ENCODE measurements at places on chromosomes 3 and 15.
A peak's percentile ranks its signal among the peaks of the same experiment; 100 is the strongest.

GRCh38 chr15:100041127-100041828, 300.5 kb downstream of the ADAMTS17 start:
- no peak for DNase-seq

DNA sequence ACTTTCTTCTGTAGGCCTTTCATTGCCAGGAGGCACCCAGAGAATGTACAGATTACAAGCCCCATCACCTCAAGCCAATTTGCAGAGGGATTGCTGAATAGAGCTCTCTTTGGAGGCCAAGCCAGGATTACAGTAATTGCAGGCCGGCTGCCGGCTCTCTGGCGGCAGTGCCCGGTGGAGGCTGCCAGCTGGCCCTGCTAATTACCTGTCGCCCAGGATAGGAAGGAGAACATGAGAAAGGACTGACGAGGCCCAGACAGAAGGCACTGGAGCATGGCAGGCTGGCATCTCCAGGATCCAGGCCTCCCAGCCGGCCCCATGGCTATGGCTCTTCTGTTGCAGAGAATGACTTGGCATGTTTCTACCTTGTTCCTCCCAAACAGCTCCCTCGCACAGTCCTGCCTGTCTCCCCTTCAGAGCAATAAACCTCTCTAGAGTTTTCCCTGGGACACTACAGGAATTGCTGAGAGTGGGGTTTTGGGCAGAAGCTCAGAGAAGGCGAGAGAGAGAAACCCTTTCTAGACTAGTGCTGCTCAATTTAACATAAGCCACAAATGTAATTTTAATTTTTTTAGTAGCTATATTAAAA, 273.6 kb upstream of the PROK2 start:
- no peak for DNase-seq

- no peak for DNase-seq
Observed at GRCh38 chr15:72724028-72724427, 38.0 kb downstream of the BBS4 start.

DNA sequence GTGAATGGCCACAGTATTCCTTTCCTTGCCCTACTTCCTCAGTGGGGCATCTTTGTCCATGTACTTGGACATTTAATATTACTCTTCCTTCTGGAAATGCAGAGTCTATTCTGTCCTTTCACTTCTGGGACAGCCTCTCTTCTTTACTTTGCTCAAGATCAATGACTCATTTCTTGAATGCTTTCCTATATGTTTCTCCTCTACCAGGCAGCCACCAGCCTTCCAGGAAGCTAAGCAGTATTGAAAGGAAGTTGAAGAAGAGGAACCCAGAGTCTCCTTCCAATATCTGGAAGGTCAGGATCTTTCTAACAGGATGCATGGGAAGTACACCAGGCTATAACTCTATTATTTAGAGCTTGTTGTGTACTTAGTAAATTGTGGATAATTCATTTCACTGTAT, 182.8 kb downstream of the CD47 start:
- DNase-seq, result no peak

- DNase-seq, result no peak
Observed at GRCh38 chr3:141058996-141059395, 7.8 kb downstream of the SPSB4 start.

- no peak for DNase-seq
Observed at GRCh38 chr3:177041021-177041729, 156.1 kb downstream of the TBL1XR1 start.

GRCh38 chr3:100348727-100349126, 14.2 kb downstream of the NIT2 start:
- no peak for DNase-seq

GRCh38 chr15:52139599-52140462, 27.3 kb upstream of the BCL2L10 start:
- DNase-seq, result peak; percentile 79

DNA sequence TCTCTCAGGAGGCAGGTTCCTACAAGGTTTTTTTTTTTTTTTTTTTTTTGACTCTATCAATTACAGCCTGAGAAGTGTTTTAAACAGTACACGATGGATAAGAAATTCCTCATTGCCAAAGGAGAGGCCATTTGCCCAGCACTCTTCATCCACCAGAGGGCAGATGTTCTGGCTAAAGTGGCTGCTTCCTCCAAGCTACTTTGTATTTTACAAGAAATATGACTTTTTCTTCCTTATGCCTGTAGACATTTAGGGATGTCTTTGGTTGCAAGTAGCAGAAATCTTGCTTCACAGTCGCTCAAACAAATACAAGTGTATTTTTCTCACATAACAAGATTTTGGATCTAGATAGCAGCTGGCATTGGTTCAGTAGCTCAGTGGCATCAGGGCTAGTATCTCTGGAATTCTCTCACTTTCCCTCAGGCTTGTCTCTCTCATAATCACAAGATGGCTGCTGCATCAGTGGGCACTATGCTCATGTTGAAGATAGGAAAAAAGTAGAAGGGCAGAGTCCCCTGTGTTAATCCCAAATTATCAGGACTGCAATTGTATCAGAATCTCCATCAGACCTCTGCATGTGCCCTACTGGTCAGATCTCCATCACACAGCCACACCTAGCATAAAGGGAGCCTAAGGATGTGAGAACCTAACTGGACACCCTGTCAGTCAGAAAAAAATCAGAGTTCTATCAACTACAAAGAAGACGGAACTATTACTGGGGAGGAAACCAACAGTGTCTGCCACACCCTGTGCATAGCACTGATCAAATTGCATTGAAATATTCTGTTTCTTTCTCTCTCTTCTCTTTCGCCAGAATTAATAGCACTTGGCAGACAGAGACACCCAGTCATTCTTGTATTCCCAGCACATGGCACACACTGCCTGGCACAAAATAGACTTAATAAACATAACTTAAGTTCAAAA, 138.9 kb upstream of the COL8A1 start:
- DNase-seq, result peak; percentile 61

DNA sequence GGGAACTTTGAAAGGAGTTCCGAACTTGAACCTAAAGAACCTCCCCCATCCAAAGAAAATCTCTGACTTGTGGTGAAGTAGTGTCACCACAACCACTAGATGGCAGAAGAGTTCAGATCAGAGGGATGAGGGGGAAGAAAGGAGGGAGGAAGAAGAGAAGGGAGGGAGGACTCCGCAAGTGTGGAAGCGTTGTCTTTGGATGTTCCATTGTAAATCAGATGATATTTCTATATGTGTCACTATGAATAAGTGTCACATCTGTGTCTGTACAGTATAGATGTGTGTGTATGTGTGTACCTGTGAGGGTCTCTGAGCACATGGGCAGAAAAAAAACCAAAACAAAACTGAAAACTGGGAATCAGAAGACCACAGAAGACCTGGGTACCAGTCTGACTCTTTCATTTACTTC, 16.9 kb downstream of the SLC24A1 start:
- DNase-seq, result peak; percentile 87

DNA sequence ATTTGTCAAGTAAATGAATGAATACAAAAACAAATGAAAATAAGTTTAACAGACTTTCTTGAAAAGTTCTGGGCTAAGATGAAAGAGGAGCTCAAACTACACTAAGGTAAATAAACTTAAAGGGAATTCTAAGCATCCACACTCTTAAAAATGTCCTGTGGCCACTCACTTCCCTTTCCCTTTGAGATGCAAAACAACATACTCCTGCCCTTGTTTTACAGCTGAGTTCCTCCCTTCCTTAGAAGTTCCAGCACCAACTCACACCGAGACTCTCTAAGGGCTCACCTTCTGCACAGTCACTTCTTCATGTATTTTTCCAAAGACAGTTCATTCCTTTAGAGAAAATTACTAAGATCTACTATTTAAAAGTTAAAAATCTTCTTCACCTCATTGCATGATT, 123.3 kb upstream of the CMC1 start:
- no peak for DNase-seq

DNA sequence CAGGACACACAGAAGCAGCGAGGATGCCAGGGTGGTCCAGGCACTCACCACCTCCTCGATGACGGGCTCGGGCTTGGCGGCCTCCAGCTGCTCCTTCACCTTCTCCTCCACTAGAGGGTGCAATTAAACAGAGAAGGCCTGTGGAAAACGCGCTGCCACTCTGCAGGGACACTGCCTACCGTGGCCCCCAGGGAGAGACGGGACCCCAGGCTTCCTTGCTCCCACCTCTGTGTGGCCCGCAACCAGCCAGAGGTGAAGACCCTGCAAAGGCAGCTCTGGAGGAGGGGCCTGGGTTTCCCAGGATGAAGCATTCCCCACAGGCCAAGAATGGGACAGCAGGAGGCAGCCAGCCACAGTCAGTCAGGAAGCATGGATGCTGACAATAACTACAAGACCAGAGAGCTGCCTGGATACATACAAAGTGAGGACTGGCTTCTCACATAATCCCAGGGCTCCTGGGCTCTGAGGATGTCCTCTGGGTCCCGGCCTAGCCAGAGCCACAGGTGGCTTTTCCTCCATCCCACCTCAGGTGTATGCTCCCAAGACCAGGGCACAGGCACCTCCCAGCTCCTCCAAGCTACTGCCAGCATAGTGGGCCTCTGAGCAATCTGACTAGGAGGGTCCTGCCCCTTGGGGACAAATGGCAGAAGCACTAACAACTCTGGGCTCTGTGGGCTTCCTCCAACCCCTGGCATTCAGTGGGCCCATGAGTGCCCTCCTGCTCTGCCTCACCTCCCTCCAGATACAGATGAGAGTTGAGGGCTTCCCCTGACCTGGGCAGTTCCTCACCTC, 46.2 kb downstream of the PTH1R start:
- DNase-seq, result peak; percentile 56

GRCh38 chr3:188772886-188773285, 398.9 kb upstream of the TPRG1 start:
- DNase-seq, result no peak

- no peak for DNase-seq
Observed at GRCh38 chr3:152149832-152150231, 118.9 kb upstream of the MBNL1 start.

DNA sequence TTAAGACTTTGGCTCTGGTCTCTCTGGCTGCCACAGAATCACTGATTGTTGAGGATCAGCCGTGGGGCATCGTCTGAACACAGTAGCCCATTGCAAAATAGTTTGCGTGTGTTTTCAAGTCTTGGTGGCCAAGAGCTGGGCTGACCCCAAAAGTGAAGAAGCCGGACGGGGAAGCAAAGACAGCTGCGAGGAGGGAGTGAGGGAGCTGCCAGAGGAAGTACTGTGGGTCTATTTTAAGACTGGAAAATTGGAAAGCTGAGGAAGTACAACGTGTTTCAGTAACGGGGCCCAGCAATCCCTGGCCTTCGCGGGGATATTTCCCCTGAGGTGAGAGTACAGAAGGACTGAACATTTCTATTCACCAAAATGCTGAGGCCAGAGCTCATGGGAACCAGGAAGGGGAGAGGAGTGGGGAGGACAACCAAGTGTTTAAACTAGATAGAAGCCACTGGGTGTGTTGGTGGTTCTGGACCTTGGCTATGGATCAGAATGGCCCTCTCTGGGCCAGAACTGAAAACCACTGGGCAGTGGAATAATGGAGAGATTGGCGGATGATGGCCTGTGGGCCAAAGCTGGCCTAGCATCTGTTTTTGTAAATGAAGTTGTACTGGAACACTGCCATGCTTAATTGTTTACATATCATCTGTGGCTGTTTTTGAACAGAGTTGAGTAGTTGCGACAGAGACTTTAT, 34.1 kb upstream of the LIMD1 start:
- no peak for DNase-seq

DNA sequence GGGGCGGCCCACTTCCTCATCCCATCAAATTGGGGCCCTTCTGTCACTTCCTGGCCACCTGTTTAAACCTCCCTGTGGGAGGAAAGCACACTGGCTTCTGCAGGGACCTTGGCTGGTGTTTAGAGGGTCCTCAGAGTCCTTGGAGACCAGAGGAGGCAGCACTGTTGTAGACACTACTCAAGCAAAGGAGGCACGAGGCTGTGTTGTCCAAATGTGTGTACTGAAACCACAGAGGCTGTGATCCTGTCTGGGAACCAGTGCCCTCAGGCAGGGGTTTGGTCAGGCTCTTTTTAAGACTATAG, 12.4 kb upstream of the SEC13 start:
- DNase-seq, result no peak

DNA sequence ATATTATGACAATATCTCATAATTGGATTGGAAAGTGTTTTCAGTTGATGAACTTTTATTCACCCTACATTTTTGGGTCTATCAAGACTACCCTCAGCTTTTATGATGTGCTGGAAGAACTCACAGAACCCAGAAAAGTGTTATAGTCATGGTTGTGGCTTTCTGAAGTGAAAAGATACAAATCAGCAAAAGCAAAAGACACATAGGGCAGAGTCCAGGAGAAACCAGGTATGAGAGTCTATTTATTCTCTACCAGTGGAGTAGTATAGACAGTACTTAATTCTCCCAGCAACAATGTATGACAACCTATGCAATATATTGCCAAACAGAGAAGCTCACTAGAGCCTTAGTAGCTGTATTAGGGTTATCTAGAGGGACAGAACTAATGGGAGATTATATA, 280.4 kb upstream of the TTC14 start:
- DNase-seq, result no peak

DNA sequence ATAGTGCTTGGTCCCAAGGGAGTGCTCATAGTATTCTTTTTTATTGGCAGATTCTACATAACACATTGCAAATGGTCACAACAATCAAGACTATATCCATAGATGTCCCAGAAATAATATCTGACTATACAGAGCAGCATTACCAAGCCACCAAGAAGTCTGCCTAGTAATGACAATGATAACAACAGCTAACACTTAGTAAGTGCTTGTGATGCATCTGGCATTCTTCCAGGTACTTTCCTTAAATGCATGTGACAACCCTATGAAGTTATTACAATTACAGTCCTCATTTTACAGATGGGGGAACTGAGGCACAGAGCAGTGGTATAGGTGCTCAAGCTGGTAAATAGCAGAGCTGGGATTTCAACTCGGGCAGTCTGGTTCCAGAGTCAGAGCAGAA, 49.6 kb upstream of the ICE2 start:
- no peak for DNase-seq

DNA sequence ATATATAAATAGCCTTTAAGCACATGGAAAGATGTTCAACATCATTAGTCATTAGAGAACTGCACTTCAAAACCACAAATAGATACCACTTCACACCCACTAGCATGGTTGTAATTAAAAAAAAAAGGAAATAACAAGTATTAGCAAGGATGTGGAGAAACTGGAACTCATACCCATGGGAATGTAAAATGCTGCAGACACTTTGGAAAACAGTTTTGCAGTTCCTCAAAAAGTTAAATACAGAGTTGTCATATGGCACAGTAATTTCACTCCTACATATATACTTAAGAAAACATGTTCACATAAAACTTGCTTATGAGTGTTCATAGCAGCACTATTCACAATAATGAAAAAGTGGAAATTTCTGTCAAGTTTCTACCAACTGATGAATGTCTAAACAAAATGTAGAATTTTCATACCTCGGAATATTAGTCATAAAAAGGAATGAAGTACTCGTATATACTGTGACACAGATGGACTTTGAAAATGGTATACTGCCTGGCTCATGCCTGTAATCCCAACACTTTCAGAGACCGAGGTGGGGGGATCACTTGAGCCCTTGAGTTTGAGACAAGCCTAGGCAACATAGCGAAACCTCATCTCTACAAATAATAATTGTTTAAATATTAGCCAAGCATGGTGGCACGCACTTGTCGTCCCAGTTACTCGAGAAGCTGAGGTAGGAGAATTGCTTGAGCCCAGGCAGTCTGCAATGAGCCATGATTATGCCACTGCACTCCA, 28.1 kb downstream of the BCL2A1 start:
- DNase-seq, result no peak

- DNase-seq, result no peak
Observed at GRCh38 chr15:79206940-79207339, 75.6 kb upstream of the ANKRD34C start.

GRCh38 chr3:147141516-147142288, 264.6 kb downstream of the ZIC4 start:
- no peak for DNase-seq

- no peak for DNase-seq
Observed at GRCh38 chr3:104878395-104878794, 488.3 kb upstream of the ALCAM start.

All from SK-MEL-5 (cell line).